Stimulated activated CD8-positive, alpha-beta memory T cell treated with anti-CD3 and anti-CD28 coated beads, Interleukin-15, amount 100 ng/mL, for 1 hour (primary cell): ENCODE measurements at places on chromosomes 3 and 15.

GRCh38 chr3:176690083-176690869 is 507.0 kb downstream of the TBL1XR1 start:
- no peak for DNase-seq

DNA sequence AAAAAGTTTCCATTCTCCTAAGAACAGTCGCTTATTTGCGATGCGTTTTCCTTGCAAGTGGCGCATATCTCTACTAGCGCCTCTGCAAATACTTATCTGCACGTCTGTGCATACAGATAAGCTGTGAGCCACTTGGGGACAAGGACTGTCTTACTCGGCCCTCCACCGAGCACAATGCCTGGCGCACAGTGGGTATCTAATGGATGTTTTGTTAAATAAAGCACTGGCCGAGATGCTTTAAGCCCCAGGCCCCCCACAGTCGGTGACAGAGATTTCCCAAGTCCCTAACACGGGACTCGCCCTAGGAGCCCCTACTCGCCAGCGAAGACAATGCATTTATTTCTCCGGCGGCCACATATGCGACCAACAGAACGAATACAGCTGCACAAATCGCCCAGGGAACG is 503 bp downstream of the HLTF start:
- peak; percentile 4 for DNase-seq

DNA sequence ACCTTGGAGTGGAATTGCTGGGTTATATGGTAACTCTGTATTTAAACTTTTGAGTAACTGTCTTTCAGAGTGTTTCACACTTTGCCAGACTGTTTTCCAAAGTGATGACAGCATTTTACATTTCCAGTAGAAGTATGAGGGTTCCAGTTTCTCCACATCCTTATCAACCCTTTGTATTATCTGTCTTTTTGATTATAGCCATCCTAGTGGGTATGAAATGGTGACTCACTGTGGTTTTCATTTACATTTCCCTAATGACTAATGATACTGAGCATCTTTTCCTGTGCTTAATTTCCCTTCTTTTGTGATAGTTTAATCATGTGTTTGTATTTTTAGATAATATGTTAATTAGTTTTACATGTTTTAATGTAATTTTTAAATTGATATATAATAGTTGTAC is 138.1 kb upstream of the DAZL start:
- DNase-seq: no peak

DNA sequence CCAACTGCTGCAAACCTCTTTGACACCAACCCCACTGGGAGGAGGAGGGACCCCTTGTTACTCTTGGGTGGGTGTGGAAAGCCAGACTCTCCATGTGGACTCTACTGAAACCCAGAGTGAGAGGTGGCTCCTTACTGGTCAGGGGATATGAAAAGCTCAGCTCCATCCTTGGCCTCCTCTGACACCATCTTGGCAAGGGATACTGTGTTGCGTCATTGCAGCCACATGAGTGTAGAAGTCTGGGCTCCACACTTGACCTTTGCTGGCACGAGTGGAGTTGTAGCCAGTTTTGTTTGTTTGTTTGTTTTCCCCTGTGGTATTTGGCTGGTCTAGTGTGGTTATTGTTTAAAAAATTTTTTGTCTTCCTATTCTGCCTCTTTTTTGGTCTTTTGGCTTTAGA is 289.1 kb downstream of the GAP43 start:
- DNase-seq: no peak

GRCh38 chr3:168647582-168647981 is 551.9 kb upstream of the GOLIM4 start:
- no peak for DNase-seq

GRCh38 chr3:54349691-54350090 is 227.3 kb downstream of the CACNA2D3 start:
- no peak for DNase-seq

GRCh38 chr15:96346409-96346970 is 16.0 kb downstream of the NR2F2 start:
- DNase-seq: no peak

- DNase-seq: no peak
Measured at GRCh38 chr3:171239757-171240503, 213.4 kb upstream of the SLC2A2 start.

- no peak for DNase-seq
Measured at GRCh38 chr3:193728429-193729087, 135.6 kb downstream of the OPA1 start.
